ACHN (cell line): ENCODE measurements at places on chromosomes 7 and 10.

- no peak for DNase-seq
These were observed 53.6 kb upstream of the INSYN2A start for GRCh38 chr10:127250031-127250430.

DNA sequence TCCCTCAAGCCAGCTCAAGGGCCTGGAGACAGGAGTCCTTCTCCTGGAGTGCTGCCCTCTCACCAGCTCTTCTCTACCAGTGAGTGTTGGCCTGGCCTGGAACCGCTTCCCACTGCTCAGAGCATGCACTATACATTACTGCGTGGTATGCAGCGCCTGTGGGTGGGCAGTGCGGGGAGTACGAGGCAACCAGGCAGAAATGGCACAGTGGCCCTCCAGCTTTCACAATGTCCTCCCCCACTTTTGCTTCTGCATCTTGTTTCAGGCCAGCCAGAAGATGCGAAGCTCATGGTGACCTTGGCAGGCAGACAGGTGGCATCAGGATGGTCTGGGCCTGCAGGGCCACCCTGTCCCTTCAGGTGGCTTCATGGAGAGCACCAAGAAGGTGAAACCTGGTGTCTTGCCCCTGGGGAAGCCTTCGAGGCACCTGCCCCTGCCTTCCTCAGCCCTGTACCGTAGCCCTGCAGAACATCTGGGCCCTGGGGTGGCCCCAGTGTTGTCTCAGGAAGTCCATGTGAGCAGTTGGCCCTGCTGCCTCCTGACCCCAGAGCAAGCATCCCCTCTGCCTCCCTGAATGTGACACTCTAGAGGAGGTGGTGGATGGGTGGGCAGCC, 35.8 kb downstream of the RASGEF1A start:
- DNase-seq, result no peak

- DNase-seq, result no peak
These were observed 133.3 kb upstream of the LAMB4 start for GRCh38 chr7:108263425-108263824.

DNA sequence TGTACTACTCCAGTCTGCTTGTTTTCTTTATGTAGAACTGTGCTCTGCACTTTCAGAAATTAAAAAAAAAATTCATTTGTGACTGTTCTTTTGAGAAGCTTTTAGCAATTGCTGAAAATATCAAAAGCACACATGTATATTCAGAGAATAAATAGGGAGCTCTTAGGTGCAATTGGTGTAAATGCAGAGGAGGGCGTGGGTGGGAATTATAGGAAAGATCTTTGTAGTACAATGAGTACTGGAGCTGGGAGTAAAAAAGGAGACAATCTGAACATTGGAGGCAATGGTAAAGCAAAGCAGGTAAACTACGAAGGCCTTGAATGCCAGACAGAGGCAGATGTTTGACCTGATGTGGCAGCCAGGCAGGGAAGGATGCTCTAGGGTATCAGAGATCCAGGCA, 267.5 kb downstream of the SORCS3 start:
- no peak for DNase-seq

DNA sequence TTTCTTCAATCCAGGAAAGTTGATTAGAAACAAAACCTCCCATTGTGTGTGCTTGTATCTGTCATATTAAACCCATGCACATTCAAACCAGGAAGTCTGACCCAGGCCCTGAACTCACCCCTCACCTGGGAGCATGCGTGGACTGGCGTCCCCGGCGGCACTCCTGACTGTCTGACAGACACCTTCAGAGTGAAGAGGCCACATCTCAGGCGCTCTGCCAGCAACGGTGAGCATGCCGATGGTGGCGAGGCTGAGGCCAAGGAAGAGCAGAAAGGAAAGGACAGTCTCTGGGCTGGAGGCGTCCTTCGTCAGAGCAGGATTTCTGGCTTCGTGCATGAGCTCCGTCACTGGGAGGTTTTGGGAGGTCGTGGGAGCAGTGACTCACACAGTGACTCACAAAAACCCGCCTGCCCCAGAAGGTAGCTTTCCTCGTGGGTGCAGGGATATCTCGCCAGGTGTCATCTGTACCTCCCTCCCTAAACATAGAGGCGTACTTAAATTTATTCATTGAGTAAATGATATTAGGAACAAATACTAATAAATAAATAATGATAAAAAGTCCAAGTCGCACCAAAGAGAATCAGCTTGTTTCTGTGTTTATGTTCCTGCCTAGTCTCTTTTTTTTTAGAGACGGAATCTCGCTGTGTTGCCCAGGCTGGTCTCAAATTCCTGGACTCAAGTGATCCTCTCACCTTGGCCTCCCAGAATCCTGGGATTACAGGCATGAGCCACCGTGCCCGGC, 13.5 kb downstream of the IQCE start:
- peak; percentile 69 for DNase-seq

DNA sequence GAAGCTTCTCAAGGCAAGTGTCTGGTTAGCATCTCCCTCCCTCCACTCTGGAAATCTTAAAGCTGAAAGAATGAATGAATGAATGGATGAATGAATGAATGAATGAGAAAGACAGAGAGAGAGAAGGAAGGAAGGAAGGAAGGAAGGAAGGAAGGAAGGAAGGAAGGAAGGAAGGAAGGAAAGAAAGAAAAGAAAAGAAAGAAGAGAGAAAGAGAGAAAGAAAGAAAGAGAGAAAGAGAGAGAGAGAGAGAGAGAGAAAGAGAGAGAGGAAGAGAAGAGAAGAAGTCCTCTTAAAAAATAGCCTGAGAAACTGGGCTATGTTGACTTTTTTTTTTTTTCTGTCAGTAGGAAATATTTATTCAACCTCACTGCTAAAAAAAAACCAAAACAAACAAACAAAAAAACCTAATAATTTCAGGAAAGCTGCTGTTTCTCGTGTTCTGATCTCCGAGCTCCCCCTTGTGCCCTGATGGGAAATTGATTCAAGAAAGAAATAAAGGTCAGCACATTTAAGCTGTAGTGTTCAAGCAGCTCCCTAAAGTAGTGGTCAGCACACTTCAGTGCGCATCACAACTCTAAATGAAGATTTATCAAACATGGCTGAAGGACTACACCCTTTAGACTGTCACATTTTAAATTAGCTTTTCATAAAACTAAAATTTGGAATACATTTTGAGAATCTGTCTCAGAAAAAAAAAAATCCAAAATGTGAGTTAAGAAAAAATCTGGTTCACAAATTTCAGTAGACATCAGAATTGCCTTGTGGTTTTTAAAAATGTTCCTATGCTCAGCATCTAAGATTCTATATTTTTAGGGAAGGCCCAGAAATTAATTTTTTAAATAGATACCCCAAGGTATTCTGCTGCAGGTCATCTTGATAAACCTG, 154.3 kb downstream of the ELAPOR2 start:
- DNase-seq, result peak; percentile 53

DNA sequence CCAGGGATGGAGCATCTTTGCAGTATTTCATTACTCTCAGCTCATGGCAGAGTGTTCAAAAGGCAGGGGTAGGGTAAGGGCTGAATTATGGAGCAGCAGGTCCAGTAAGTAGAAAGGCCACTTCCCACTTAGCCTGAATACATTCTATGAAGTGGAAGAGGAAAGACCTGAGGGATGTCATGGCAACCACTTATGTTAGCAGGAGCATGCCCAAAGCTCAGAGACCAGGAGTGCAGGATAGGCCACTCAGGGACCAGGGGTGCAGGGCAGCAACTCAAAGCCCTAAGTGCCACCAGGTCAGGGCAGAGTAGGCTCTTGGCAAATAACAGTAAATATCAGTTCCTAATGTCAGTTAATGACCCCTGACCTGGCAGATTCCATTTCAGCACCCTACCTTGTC, 3.6 kb downstream of the SRI start:
- no peak for DNase-seq

DNA sequence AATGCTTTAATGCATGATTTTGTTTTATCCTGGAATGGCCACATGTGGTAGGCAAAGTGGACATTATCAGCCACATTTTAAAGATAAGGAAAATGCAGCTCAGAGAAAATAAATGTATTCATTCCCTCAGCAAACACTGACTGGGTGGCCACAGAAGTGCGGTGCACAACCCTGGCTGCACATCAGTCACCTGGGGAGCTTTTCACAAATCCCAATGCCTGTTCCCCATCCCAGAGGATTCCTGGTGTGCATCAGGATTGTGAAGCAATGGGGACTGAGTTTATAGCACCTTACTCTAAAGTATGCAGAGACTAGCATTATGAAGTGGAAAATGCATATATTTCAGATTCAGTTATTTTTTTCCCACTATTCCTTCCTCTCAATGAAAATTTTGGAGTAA, 193.5 kb upstream of the C7orf33 start:
- no peak for DNase-seq

GRCh38 chr10:115985786-115986185, 287.2 kb downstream of the GFRA1 start:
- DNase-seq, result no peak

DNA sequence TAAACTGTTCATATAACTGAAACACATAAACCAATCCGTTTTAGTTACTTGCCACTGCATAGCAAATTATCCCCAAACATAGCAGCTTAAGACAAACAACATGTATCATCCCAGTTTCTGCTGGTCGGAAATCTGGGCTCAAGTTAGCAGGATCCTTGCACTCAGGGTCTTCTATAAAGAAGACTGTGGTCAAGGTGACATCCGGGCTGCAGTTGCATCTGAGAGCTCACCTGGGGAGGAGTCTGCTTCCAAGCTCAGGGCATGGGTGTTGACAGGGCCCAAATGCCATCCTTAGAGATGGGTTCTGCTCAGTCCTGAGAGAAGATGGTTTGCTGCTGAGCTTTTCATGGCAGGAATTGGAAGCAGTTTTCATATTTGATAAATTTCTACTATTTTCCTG, 431.2 kb downstream of the PAXIP1 start:
- no peak for DNase-seq

DNA sequence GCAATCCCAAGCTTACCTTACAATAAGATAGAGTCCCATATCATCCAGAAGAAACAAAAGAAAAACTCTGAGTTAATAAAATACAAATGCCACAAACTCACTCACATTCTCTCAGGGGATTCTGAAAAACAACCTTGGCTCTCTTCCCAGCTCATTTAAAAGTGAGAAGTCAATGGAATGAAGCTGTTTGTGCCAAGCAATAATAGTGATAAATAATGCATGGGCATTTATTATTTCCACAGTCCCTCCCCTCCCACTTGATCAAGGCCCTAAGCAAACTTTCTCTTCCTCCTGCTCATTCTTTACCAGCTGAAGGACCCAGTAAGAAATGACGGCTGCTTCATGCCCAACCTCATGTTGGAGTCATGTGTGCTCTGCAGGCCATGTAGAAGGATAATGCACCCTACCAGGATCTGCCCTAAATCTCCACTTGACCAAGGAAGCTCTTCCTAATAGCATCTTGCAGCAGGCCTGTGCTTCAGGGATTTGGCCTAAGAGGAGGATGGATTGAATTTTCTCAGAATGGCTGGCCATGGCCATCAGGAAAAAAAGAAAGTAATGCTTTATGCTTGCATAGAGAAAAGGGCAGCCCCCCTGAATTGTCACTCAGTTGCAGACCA, 451.3 kb downstream of the GPAM start:
- DNase-seq, result no peak

GRCh38 chr7:27551803-27552400, 110.8 kb downstream of the HIBADH start:
- DNase-seq, result no peak

DNA sequence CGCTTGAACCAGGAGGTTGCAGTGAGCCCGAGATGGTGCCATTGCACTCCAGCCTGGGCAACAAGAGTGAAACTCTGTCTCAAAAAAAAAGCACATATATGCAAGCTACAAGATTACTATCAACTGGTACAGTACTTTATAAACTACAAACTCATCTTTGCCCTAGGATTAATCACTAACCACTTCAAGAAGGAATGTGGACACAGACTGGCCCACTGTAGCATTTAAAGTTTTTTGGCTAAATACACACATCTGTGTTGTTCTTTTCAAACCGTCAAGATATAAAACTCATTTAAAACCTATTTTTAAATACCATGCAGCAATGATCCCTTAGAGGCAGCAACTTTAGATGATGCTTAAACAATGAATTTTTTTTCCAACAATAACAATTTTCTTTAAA, 205.4 kb downstream of the IMMP2L start:
- DNase-seq, result no peak

- no peak for DNase-seq
These were observed 75.9 kb upstream of the NXPH1 start for GRCh38 chr7:8357536-8357935.

- DNase-seq, result no peak
These were observed 17.6 kb downstream of the NT5C3A start for GRCh38 chr7:33044986-33045385.

GRCh38 chr10:73247509-73248258, 629 bp upstream of the DNAJC9 start:
- DNase-seq, result no peak

DNA sequence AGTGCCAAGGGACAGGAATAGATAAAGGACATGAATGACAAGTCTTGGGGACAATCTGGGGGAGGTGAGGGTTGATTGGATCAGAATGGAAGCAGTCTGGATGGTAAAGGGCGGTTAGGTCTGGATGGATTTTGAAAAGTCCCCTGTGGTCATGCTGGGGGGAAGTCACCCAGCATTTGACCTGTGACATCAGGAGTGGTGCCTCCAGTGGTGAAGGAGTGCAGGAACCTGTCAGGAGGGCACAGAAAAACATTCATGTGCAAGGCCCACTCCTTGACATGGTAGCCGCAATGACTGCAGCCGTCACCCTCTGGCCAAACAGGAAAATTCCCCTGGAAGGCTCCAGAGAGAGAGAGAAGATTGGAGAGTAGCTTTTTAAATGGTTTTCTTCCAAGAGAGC, 304.8 kb downstream of the GFRA1 start:
- DNase-seq, result no peak

DNA sequence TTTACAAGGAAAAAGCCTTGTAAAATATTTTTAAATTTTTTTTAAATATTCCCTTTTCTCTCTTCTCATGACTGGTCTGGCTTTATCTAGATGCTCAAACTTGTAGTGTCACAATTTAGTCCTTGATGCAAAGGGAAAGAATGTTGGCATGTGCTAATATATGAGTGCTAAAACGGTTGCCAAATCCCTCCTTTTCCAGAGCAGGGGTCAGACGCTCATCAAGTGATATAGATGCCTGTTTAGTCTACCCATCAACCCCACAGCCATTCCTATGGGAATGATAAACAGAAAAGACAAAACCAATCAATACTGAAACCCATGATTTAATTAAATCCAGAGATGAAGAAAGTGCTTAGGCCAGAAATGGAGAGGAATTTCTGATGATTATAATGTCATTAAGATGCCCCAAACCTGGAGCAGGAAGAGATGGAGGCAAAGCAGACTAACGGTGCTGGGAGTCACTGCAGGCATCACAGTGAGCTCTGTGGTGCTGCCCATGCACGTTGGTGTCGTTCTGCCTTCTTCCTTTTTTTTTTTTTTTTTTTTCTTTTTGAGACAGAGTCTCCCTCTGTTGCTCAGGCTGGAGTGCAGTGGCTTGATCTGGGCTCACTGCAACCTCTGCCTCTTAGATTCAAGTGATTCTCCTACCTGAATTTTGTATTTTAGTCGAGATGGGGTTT, 210.1 kb upstream of the STK17A start:
- no peak for DNase-seq
